ENCODE measurements at places on chromosomes 7 and 10.

DNA sequence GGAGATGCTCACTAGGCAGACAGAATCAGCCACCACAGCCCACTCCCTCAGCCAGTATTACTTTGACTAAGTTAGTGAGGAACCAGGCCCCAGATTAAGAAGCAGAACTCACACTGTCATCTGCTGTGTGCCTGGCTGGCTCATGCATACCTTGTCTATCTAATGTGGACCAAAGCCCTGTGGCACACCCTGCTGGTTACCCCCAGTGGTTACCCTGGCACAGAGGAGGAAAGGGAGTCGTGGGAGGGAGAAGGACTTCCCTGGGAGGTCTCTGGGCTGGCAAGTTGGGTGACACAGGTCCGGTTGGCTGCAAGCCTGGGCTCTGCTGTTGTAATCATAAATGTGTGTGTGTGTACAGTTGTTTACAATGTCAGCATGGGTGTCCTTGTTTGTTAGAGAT, 7.5 kb upstream of the SH2D4B start:
- DNase-seq: no peak

DNA sequence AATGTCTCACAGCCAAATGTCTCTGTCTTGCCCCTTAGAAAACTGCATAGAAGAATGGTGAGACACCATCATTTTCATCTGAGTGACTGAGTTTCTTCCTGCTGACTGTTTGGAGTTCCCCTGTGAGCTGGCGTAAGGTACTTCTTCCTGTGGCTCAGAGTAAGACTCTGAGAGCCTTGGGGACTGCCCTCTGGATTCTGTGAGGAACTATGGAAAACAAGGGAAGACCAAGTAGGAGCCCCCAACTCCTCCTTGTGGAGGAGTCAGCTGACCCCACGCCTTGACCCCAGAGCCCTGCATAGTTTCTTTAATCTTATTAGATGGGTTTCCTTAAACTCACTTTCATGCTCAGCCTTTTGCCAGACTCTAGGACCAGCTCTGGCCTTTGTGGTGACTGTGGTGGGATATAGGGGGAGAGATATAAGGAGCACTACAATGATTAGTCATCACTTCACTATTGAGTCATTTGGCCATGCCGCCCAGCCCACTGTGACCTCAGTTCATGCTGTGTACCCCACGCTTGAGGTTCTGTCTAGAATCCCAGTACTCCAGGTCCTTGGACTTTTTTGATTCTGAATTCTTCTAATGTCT, 51.8 kb upstream of the FAM133B start:
- no peak for DNase-seq

DNA sequence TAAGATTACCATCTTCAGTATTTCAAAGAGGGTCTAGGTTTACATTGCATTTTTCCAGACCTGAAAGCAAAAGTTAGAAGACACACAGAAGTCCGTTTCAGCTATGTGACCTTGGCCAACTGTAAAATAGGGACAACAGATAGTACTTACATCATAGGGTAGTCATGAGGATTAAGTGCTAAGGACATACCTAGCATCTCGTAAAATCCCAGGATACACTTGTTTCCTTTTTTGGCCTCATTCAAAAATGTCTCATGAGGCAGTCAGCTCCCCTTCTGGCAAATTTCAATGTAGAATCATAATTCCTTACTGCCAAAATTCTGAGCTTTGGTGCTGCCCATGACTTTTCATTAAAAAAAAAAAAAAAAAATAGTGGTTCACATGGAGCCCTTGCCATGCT, 6.4 kb upstream of the DUSP5 start:
- DNase-seq: no peak

DNA sequence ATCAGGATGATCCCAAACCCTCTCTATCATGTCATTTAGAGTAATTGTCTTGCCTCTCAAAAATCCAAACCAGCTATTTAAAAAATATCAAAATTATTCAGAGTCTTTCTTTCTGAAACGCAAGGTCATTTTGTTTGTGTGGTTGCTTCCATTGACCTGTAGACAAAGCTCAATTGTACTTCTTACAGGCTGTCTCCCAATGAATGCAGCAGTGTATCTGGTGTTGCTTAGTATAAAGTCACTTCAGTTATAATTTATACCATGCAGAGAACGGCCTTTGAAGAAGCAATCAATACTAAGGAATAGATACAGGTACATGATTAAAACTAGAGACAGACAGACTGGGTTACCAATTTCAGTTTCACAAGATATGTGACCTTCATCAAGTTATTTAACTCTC, 80.9 kb downstream of the DOCK4 start:
- no peak for DNase-seq

DNA sequence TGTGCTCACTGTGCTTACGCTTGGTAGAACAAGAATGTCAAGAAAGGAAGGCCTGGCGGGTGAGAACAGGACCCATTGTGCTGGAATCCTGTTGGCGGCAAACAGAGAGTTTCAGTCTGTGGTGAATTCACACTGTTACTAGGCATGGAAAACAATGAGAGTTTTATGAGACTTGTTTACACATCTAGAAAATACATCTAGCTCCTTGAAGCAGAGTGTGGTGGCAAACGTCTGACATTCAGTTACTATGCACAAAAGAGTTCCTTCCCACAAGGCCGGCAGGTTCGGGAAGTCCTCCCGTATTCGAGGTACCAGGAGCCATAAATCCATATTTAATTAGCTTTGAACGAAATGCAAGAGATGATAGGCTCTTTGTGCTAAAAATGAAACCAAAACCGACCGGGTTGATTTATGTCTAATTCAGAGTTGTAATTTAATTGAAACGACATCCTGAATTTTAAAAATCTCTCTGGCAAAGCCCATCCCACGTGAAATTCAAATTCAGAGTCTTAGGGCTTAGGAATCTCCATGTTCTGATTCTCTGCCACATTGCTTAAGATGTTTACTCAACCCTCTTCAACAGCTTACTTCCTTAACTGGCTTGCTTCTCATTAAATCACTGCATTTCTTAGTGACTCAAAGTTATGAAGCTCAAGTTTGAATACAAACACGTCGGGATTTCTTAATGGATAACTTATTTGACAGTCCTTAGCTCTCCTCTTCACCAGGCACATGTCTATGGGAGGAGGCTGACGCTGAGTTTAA, 299.9 kb upstream of the PITRM1 start:
- DNase-seq: no peak

GRCh38 chr7:134942690-134943466, 43.4 kb upstream of the AGBL3 start:
- DNase-seq: no peak

DNA sequence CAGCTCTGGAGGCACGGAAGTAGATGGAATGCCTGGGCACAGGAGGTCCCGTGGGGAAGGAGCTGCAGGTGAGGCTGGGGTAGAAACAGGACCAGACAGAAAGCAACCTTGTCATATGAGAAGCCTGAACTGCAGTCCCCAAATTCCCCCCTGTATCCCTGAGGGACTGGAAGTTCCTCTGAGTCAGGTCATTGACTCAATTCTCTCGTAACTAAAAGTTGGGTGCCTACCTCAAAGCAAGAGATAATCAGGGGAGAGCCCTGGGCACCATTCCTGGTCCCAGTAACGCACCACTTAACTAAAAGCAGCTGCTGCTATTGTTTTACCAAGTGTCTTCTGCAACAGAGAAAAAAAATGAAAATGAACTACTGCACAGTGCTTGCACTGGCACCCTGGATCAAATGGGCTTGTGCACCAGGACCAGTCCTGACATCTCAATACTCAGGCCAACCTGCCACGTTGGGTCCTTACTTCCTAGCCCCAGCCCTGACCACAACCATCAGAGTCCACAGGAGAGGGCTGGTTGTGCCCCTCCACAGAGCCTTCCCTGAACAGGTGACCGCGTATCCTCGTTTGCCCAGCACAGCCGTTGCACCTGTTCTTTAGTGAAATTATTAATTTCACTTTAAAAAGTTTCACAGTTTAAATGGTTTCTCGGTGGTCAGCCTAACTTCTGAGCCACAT, 79.3 kb downstream of the GRID1 start:
- DNase-seq: no peak

- peak; percentile 92 for DNase-seq
These were observed at the start of gene ADRB1 for GRCh38 chr10:114043532-114044246. Gene ADRB1, plus strand, starts transcription at chr10:114043866. Its CDS starts 267 bp downstream, at chr10:114044133.

DNA sequence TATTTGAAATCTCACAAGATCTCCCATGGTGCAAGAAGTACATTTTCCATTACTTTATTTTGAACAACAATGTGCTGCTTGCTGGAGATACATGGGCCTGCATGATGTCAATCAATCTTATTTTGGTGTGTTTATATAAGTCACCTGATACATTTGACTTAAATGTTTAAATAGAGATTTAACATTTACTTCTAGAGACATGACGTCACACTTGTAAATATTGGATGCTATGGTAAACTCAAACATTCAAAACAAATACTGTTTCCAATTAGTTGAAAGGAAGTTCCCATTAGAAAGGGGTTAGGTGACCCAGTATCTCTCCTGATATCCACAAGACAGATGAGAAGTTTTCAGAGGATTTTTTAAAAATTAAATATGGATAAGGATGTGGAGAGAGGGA, 214.5 kb downstream of the NSUN6 start:
- DNase-seq: no peak
